SIG-M5 (cell line): ENCODE measurements at places on chromosomes 11 and 22.

- peak; percentile 87 for DNase-seq
These were observed at the start of gene ZDHHC5 for GRCh38 chr11:57667736-57668433. Gene ZDHHC5, plus strand, starts transcription at chr11:57668114. Its CDS starts 4,977 bp downstream, at chr11:57673091.

- no peak for DNase-seq
These were observed 31.0 kb upstream of the HSD17B12 start for GRCh38 chr11:43649501-43649900.

GRCh38 chr11:122204206-122204605 lies 88.2 kb upstream of the BLID start:
- no peak for DNase-seq

- no peak for DNase-seq
These were observed 10.0 kb downstream of the ZNF143 start for GRCh38 chr11:9470765-9471164.

GRCh38 chr11:297586-298405 lies 1.5 kb downstream of the IFITM5 start:
- DNase-seq, result no peak

- DNase-seq, result no peak
These were observed 914.2 kb downstream of the NTM start for GRCh38 chr11:132284611-132285010.

GRCh38 chr11:62806611-62807121 lies 1.4 kb upstream of the NXF1 start:
- DNase-seq, result peak; percentile 33

GRCh38 chr11:27949951-27950738 lies 157.8 kb downstream of the KIF18A start:
- no peak for DNase-seq
